ENCODE measurements at places on chromosomes 6 and 20.

GRCh38 chr20:25553819-25554296, 31.5 kb downstream of the NINL start:
- no peak for DNase-seq

- DNase-seq = no peak
Observed at GRCh38 chr20:63310265-63310991, 17.4 kb downstream of the COL20A1 start.

GRCh38 chr6:144928847-144929246, 643.7 kb downstream of the UTRN start:
- no peak for DNase-seq

GRCh38 chr20:14757728-14758127, 420.3 kb upstream of the FLRT3 start:
- DNase-seq = no peak

- no peak for DNase-seq
Observed at GRCh38 chr20:6644813-6645628, 122.5 kb upstream of the BMP2 start.
